ENCODE measurements at places on chromosomes 5 and 9.

DNA sequence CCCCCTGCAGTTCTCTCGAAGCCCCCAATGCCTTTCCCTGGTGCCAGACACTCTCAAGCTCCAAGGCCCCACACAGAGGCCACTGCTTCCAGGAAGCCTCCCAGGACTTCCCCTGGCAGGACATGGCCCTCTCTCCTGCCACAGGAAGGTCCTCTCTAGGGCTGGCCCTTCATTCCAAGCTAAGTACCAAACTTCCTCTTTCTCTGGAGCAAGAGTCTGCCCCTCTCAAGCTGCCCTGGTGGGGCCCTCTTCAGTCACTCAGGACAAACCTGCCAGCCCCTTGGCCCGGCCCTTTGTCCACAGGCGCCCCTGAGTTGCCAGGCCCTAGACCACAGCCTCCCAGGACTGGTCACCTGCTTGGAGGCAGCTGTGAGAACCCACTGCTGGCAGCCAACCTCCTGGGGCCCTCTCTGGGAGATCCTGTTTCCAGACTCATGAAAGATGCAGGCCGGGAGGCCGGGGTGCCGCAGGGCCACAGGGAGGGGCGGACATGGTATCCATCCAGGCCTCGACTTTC is 6.6 kb downstream of the NINJ1 start:
- no peak for DNase-seq

DNA sequence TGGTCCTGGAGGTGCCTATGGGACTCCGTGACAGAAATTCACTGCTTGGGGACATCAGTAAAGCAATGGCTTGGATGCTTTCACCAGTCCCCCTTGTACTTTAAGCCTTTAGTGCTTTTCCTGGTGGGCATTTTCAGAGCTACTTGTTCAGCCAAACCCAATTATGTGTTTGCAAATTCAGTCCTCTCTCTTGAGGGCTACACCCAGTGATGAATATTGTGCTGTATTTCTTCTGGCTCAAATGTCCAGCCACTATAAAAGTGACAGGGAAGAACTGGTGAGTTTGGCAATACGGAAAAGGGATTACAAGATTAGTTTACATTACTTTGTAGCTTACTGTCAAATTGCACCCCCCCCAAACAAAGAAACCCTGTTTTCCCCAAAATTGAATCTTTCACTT is 4.5 kb downstream of the THBS4 start:
- DNase-seq: no peak

DNA sequence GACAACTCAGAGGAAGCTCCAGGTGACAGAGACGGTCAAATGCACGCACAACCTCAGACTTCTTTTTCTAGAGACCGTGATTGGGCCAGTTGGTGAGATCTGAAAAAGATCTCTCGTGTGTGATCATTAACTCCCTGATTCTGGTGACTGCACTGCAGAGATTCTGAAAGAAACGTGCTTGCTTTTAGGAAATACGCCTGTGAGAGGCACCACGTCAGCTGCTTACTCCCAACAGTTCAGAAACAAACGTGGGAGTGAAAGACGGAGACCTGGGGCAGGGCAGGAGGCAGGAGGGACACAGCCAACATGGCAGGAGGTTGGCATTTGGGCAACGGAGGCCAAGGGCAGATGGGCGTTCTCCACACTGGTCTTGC is 15.9 kb downstream of the SLC12A7 start:
- no peak for DNase-seq

DNA sequence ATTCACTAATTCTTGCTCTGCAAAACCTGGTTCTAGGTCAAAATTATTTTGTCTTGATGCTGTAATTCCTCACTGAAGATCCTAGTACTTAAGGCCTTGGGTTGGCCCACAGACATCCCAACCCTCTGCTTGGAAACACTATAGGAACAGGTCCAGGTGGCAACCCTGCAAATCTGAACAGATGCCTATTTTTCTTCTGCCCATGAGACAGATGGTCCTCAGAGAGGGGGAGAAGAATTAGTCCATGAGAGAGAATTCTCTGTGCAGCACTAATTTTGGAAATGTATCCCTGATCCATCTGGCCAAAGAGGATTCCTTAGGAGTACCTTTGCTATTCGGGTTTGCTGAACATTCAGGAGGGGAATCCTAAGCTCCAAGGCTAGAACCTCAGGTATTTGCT is 156.3 kb downstream of the ELAVL2 start:
- no peak for DNase-seq

GRCh38 chr5:55852503-55852902 is 1.3 kb downstream of the IL31RA start:
- DNase-seq: no peak

DNA sequence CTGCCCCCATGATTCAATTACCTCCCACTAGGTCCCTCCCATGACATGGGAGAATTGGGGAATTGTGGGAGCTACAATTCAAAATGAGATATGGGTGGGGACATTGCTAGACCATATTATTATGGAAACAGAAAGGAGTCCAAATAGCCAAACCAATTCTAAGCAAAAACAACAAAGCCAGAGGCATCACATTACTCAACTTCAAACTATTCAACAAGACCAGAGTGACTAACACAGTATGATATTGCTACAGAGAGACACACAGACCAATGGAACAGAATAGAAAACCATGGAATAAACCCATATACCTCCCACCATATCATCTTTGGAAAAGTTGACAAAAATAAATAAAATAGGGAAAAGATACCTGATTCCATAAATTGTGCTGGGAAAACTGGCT is 710.5 kb upstream of the CDH9 start:
- DNase-seq: peak; percentile 53
